Activated T-cell treated with anti-CD3 and anti-CD28 coated beads for 4 hours (primary cell): ENCODE measurements at places on chromosomes 5 and 9.

- DNase-seq, result no peak
These were observed 363 bp downstream of the ZNF454 start for GRCh38 chr5:178941361-178941760.

DNA sequence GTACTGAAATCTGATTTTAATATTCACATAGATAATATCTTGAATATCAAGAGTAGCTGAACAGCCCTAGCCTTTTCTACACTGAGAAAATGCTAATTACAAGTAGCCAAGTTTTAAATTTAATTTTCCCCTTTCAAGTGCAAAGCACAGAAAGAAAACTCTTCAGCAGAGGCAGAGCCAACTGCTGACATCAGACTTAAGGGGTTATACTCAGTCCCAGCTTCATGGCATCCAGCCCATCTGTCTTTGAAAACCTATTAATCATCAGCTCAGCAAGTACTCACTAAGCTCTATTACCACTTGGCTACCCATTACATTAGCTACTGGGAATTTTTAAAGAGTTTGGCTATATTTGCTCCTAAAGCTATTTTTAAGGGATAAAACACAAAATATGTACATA lies 220.5 kb downstream of the SLC12A2 start:
- no peak for DNase-seq

DNA sequence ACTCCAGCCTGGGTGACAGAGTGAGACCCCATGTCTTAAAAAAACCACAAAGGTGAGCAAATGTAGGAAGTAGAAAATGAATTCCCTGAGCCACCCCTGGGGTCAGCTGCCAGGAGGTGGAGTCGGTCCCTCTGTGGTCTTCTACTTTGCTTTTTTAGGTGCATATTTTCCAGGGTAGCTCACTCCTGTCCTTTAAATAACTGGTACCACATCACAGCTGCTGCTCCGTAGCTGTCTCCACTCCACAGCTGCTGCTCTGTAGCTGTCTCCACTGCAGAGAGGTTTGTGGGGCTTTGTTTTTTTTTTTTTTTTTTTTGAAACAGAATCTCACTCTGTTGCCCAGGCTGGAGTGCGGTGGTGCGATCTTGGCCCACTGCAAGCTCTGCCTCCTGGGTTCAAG lies 8.9 kb downstream of the WDR5 start:
- DNase-seq, result no peak

DNA sequence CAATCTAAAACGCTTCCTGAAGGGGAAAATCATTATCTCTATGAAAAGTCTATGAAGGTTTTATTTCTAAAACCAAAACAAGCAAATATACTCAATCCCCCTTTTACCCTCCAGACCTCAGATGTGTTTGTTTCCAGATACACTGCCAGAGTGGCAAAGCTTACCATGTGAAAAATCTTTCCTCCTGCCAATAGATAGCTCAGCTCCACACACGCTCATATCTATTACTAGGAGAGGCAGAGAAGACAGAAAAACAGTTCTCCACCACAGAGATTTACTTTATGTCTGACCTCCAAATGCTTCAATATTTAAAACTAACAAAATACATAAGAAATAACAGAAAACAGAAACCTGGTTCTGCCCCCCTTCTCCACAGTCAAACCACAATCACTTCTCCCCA lies 7.0 kb downstream of the IRX2 start:
- no peak for DNase-seq

- no peak for DNase-seq
These were observed 139.2 kb upstream of the ATP10B start for GRCh38 chr5:160991205-160991604.

DNA sequence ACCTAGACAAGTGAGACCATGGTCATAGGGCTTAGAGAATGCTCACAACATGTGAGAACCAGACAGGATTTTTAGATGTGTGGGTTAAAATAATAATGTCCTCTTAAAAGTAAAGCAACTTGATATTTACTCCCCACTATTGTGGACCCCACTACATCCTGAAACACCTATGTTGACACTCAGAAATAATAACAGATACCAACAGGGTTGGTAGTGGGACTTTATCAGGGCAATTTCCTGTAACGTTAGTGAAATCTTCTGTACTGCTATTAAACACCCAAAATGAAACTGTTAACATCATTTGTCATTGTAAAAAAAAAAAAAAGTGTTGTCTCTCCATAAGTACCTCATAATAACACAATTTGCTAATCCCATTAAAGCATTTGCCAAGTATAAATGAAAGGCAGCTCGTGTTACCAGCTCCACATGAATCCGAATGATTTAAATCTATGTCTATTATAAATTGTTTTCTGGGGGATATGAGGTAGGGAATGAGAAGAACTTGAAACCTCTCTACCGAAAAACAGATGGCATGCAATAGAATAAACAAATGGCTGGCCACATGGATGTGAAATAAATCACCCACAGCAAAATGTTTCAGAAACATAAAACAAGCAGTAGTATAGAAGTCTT lies 285.9 kb downstream of the ARHGEF28 start:
- no peak for DNase-seq

DNA sequence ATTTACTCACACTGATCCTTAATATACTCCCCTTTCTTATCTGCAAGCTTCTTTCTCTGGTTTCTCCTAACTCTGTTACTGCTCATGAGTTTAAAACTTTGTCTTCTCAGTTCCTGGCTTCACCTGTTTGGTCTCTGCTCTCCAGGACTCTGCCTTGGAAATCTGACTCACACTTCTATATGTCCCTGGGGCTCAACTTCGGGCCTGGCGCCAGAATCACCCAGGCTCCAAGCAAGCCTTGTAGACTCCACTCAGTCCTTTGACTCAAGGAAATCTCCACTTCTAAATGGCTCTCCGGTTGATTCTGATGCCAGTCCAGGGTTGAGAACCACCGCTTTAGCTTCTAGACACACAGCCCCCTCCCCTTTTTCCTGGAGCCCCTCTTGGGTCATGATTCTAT lies 57.8 kb downstream of the TMC1 start:
- no peak for DNase-seq

DNA sequence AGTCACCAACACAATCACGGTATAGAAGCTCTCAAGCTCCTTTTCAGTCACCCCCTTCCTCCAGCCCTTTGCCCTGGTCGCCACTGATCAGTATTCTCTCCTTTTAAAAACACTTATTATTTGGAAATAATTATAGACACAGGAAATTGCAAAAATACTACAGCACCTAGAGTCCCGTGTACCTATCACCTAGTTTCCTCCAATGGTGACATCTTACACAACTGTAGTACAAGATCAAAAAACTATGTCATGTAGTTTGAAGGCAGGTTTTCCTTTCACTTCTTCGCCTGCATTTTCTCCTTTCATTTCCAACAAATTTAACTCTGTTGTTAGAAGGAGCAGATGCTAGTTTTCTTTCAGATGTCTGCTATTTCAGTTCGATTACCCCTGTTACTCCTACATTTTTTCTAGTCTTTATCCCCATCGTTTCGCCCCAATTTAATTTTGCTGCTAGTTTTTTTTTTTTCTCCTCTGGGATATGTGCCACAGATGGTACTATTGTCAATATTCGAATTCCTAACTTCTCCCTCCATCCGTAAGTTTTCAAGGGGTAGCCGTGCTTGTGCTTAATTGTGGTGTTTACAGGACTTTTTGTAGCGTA lies 612 bp upstream of the ATG10 start:
- DNase-seq, result no peak

DNA sequence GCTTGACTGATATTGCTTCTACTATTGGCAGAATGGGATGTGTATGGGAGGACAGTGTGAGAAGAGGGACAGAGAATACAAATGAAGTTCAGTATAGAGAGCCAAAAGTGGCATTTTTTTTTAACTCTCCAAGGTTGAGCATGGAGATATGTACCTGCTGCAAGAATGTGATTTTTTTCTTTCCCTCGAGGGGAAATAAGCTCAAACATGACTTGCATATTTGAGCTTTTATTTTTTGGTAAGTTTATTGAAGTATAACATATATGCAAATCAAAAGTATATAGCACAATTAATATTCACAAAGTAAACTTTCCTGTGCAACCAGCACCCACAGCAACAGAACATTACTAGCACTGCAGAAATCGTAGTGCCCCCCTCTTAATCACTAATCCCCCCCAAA lies 285.7 kb upstream of the ADRA1B start:
- DNase-seq, result no peak

DNA sequence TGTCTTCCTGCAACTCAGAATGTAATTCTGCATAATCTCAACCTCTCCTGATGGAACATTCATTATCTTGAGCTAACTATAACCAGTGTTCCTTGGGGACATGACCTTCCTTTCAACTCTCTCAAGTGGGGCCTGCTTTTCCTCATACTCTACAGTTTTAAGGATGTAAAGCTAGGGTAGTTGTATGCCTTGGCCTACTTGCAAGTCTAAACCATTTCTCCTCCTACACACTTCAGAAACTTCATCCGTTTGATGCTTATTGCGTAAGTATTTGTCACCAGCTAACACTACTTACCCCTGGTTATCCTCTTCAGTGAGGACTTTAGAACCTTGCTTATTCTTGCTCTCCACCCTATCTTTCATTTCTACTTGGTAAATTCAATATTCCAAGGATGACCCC lies 548.9 kb downstream of the HINT1 start:
- DNase-seq, result no peak

DNA sequence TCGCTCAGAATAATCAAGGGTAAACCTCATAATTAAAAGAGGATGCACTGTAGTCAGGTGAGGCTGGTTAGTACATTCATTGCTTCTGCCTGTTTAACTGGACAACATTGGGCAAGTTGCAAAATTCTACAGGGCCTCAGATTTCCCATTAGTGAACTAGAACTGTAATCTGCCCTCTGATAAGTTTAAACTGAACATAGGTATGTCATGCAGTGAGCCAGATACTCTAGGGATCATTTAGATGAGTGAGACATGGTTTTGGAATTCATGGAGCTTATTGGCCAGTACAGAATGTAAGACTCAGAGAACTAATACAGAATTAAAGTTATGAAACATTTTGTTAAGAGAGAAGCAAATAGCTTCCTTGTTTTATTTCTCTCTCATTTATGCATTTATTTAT lies 35.9 kb downstream of the RNF44 start:
- no peak for DNase-seq

GRCh38 chr9:115593587-115594091 lies 475.7 kb upstream of the TNC start:
- DNase-seq, result no peak

GRCh38 chr5:34503379-34504253 lies 152.5 kb upstream of the RAI14 start:
- no peak for DNase-seq

GRCh38 chr9:29669613-29670012 lies 2096.3 kb upstream of the C9orf72 start:
- no peak for DNase-seq

DNA sequence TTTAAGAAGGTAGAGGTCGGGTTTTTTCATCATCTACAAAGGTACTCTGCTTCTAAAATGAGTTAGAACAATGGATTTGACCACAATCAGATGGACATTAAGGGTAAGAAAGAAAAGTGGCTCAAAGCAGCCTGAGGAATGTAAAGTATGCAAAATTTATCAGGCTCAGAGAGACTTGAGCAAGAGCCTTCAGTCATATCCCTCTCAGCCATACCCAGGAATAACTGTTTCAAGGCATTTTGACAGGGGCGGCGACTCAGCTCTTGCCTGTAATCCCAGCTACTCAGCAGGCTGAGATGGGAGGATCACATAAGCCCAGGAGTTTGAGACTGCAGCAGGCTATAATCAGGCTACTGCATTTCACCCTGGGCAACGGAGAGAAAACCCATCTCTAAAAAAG lies 38.8 kb upstream of the ANXA2R start:
- no peak for DNase-seq
